ENCODE measurements at places on chromosomes 4 and X.

- no peak for DNase-seq
These were observed 16.8 kb downstream of the BANK1 start for GRCh38 chr4:101807351-101807750.

- no peak for DNase-seq
These were observed 193.5 kb downstream of the PDGFC start for GRCh38 chr4:156778093-156778492.

DNA sequence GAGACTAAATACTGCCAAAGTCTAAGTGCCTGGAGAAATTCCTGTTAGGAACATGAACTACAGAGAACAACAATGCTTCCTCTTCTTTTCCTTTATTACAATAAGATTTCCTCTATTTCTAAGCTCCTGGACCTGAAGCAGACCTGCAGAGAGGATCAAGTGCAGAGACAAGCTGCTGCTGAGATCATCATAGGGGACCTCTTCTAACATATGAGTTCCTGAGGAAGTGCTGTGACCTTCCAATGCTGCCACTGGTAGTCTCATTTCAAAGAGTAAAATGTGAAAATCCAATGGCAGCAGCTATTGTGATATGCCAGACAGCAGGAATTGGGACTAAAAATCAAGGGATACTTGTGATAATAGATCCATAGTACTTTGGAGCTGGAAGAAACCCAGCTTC is 28.0 kb downstream of the CCNG2 start:
- no peak for DNase-seq

- DNase-seq: no peak
These were observed 32.8 kb upstream of the TMPRSS11A start for GRCh38 chr4:67996127-67996526.

DNA sequence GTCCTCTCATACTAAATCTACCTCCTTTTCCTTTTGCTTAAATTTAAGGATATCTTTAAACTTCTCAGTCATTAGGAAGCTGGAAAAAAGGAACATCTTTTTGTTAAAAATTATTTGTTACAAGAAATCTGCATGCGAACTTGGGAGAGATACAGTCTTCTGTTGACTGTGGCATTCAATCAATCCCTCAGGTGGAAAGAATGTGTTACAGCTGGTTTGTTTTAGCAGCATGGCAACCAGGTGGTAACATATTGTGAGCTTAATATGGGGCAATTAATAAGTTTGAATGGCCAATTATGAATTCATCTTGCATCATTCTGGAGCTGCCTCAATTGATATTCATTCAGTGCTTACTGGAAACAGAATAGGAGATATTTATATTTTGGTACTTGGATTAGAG is 135.0 kb downstream of the GC start:
- DNase-seq: no peak

Data from SJCRH30 (cell line).